ENCODE measurements at places on chromosomes 12 and 14.
A peak's percentile ranks its signal among the peaks of the same experiment; 100 is the strongest.

- no peak for DNase-seq
Observed at GRCh38 chr12:4172999-4173398, 100.6 kb upstream of the CCND2 start.

- no peak for DNase-seq
Observed at GRCh38 chr12:85894653-85895052, 20.6 kb downstream of the NTS start.

DNA sequence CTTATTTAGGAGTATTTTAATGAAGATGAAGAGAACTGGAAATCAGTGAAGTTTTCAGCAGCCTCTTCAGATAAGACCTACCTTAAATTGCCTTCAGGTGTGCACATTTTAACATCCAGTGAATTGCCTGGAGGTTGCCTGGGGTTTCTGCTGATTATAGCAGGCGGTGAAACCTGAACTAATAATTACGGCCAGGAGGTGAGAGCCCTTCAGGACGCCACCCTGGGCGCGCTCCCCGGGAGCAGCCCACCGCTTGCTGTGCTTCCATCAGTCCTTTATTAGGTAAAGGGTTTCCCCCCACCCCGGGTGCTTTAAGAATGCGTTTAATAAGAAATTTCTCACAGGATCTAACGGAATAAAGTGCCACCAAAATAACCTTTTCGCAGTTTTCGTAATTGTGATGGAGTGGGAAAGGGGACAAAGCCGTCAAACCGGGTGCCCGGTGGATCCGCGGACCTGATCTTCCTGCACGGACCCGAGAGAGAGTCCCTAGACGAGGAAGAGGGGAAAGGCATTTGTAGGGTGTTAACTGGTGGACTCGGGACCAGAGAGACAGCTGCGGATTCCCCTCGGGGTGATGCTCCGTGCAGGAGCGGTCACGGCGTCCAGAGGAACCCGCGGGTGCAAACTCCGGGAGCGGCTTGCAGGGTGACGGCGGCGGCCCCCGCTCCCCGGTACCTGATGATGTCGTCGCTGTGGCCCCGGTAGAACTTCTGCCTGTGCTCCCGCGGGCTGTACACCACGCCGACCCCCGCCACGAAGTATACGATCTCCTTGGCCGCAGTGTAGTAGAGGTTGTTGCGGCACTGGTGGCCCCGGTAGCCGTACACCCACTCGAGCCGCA is 902 bp downstream of the EML5 start:
- DNase-seq = no peak

DNA sequence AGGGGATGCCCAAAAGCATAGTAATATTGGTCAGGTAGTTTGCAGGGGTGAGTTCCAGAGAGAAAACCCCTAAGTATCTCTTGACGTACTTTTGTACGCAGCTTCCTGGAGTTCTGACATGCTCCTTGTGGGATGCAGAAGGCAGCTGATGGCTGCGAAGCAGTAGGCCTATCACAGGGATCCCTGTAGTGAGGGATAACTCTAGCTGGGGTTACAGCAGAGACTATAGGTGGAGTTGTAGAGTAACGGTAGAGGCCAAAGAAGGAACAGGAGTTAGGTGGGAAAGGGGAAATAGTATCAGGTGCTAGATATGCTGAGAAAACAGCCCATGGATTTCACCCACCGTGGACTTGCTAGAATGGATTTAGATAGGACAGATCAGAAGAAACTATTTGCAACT is 37.3 kb downstream of the MGST1 start:
- no peak for DNase-seq

- DNase-seq = no peak
Observed at GRCh38 chr14:61150851-61151250, 130.3 kb downstream of the TMEM30B start.

DNA sequence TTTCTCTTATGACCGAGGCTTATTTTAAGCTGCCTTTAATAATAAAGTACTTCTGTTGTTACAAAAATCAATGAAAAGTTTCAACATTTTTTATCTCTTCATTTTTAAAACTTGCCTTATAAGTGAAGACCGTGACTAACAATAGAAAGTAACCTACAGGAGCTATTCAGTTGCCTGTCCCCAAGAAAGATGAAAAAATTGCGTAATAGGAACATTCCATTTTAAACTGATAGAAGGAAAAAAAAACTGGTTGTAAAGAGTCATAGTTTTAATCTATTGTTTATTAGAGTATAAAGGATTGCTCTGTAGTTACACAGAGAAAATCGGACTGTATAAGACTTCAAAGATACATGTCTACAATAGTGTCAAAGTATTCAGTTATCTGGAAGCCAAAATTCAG is 83.3 kb downstream of the DAAM1 start:
- peak; percentile 81 for DNase-seq

GRCh38 chr12:99627459-99627858 is 20.1 kb upstream of the GARIN6 start:
- no peak for DNase-seq
